ENCODE measurements at places on chromosomes 12 and 14. TPM values are rescaled to one million over a fixed set of nuclear protein-coding genes. Genes with fewer than 3 reads are reported as not detected.

The GPR137C gene
- total RNA-seq = 0.47 TPM

The CRIP1 gene
- total RNA-seq = 220 TPM

The KLRG1 gene
- 3.1 TPM for total RNA-seq

The PRH2 gene
- total RNA-seq = not detected

The DIO2 gene
- not detected for total RNA-seq

The KLHDC1 gene
- 2.0 TPM for total RNA-seq

The MIPOL1 gene
- total RNA-seq = 0.02 TPM

The RAD9B gene
- 0.90 TPM for total RNA-seq

The OTX2 gene
- total RNA-seq = not detected

The LIN7A gene
- total RNA-seq = 1.5 TPM
